ENCODE measurements at places on chromosomes 12 and 14.

DNA sequence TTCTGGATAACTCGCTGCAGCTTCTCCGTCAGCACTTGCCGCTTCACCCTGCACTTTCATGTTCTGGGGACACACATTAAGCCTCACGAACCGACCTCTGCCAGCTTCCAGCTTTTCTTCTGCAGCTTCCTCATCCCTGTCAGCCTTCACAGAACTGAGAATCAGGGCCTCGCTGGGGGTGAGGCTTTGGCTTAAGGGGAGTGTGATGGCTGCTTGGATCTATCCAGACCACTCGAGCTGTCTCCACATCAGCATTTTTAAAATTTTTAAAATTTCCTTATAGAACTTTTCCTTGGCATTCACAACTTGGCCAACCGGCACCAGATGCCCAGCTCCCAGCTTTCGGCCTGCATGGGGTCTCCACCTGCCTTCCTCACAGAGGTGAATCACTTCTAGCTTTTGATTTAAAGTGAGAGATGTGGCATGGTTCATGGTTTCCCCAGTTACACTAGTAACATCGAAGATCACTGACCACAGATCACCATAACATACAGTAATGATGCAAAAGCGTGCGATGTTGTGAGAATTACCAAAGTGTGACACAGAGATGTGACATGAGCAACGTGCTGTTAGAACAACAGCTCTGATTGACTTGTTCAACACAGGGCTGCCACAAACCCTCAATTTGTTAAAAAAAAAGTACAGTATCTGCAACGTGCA is 139.1 kb upstream of the C14orf180 start:
- no peak for DNase-seq

- no peak for DNase-seq
These were observed 5.9 kb upstream of the EID3 start for GRCh38 chr12:104297477-104298113.

- no peak for DNase-seq
These were observed 68.5 kb upstream of the AMN1 start for GRCh38 chr12:31797230-31797872.

DNA sequence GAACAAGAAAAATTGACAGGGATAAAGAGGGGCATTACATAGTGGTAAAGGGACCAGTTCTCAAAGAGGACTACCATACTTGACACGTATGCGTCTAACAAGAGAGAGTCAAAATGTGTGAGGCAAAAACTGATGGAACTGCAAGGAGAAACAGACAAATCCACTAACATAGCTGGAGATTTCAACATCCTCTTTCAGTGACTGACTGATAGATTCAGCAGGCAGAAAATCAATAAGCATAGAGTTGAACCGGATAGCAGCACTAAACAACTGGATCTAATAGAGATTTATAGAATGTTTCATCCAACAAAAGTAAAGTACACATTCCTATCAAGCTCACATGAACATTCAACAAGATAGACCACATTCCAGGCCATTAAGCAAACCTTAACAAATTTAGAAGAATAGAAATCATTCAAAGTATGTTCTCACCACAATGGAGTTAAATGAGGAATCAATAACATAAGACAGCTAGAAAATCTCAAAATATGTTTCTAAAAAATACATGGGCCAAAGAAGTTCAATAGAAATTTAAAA is 16.1 kb upstream of the CRACR2A start:
- no peak for DNase-seq

DNA sequence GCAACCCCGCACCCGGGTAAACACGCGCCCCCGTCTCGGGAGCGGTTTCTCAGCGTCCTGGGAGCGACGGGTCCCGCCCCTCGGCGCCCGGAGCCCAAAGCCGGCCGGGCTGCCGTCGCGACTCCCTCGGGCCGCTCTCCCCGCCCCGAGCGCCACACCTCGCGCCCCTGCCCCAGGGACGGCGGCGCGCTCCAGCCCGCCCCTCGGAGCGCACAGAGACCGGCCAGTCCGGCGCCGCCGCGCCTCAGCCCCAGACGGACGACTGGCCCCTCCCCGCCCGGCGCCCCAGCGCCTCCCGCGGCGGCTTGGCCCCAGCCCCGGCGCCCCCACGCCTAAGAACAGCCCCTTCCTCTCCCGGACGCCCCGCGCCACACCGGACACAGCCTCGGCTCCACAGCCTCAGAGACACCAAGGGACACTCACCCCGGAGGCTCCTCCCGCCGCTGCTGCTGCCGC is 411 bp downstream of the BTBD7 start:
- no peak for DNase-seq

DNA sequence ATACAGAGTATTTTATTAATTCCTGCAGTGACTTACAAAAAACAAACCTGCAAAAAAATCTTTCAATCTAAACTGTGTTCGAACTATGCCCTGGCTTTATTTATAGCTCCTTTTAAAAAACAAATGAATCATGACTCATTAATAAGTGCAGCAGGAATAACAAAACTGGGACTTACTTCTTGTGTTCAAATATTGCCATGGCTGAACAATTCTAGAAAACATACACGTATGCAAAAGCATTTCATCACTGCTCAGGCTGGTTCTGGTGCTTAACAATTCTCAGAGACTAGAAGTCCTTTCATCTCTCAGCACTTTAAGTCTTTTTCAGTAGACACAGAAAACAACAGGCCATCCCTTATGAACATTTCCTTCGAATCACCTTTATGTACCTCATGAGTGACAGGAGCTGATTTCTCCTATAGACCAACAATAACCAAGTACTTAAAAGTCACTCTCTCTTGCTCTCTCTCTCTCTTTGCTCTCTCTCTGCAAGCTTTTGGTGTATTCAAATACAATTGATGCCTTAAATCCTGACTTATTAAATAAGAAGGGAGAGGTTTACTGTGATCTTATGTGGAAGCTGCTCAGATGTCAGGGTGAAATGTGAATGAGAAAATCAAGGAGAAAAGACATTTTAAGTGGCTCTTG is 268.8 kb downstream of the TTC8 start:
- no peak for DNase-seq

DNA sequence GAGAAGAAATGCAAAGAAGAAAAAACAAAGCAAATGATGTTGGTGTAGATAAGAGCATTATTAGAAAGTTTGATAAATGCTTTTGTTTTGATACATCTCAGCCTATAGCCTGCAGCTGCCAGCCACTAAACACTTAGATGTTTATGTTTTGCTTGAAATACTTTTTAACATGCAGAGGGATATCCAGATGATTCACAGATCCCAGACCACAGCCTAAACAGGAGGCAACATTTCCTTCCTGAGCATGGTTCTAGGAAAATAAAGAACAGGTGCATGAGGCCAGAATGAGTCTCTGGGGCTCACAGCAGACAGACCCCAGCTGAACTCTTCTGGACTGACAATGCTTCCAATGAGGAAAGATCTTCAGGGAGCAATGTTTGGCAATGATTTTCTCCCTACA is 103.7 kb upstream of the EEA1 start:
- DNase-seq: no peak

GRCh38 chr12:80848858-80849257 is 88.9 kb downstream of the LIN7A start:
- no peak for DNase-seq

- no peak for DNase-seq
These were observed 29.1 kb downstream of the MTHFD1 start for GRCh38 chr14:64417055-64417770.

- no peak for DNase-seq
These were observed 63.4 kb upstream of the MYL2 start for GRCh38 chr12:110983811-110984210.

DNA sequence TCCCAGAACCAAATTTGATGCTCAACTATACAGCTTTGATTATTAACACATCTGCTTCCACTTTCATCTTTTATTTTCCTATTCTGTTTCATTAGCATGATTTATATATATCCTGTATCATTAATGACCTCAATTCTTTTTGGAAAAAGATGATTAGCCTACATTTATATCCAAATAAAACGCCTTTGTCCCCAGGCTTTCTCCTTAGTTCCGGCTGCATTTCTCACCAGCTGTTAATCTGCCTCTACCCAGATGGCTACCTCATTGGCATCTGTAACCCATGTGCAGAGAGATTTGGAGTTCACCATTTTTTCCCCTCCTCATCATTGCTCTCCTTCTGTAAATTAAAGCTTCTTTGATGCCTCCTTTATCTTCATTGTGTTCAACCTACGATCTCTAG is 336.8 kb upstream of the RGS6 start:
- DNase-seq: no peak

DNA sequence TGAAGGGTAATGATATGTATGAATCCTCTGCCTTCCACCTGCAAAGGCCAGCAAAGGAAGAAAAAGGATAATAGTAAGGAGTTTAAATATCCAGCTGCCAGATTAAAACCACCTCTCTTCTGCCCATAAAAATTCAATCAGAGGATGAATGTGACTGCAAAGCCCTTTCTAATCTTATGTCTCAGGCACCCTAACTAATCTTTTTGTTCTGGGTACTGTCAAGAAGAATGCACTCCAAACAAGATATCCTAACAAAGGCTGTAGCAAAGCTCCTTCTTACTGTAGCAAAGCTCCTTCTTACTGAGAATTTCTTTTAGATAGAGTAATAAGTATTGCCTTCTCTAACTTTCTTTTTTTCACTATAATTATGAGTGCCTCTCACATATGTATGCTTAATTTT is 91.8 kb downstream of the ST8SIA1 start:
- DNase-seq: no peak

GRCh38 chr14:94471045-94471444 is 5.0 kb downstream of the SERPINA9 start:
- no peak for DNase-seq

DNA sequence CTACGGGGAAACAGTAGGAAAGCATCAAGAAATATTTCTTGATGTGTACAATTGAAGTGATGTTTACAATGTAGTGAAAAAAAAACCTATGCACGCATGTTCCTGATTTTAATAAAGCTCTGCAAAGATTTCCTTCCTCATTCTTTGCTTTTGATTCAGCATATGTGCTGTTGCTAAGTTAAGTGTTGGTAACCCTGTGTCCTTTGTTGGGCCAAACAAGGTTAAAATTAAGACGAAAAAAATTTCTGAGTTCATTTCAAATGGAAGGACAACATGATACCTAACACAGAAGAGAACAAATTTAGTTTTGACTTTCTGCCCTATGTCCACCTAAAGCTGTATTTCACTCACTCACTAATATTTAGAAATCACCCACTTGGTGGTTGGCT is 62.8 kb downstream of the PPP2R5C start:
- DNase-seq: no peak

GRCh38 chr12:7459973-7460372 is 16.0 kb upstream of the CD163L1 start:
- no peak for DNase-seq

Measured in stimulated activated CD8-positive, alpha-beta memory T cell treated with anti-CD3 and anti-CD28 coated beads, Interleukin-7, amount 100 ng/mL, for 1 hour (primary cell).